Lower leg skin (tissue), 4 donors: ENCODE measurements at places on chromosomes 5 and 9. TPM values are rescaled to one million over a fixed set of nuclear protein-coding genes. Genes with fewer than 3 reads are reported as not detected.

GFPT2 gene
- 8.4 TPM for total RNA-seq

LCN1 gene
- not detected for total RNA-seq

SLC45A2 gene
- 1.5 TPM for total RNA-seq

MSMP gene
- total RNA-seq = not detected

IL17B gene
- not detected for total RNA-seq

EQTN gene
- not detected for total RNA-seq

FCN2 gene
- not detected for total RNA-seq

CENPH gene
- 5.4 TPM for total RNA-seq

ADRA1B gene
- not detected for total RNA-seq

GKAP1 gene
- total RNA-seq = 1.3 TPM
